ENCODE measurements at places on chromosomes 2 and 18.

GRCh38 chr2:13660231-13660630, 943.5 kb downstream of the TRIB2 start:
- no peak for DNase-seq

GRCh38 chr2:205495819-205496218, 186.5 kb upstream of the NRP2 start:
- no peak for DNase-seq

DNA sequence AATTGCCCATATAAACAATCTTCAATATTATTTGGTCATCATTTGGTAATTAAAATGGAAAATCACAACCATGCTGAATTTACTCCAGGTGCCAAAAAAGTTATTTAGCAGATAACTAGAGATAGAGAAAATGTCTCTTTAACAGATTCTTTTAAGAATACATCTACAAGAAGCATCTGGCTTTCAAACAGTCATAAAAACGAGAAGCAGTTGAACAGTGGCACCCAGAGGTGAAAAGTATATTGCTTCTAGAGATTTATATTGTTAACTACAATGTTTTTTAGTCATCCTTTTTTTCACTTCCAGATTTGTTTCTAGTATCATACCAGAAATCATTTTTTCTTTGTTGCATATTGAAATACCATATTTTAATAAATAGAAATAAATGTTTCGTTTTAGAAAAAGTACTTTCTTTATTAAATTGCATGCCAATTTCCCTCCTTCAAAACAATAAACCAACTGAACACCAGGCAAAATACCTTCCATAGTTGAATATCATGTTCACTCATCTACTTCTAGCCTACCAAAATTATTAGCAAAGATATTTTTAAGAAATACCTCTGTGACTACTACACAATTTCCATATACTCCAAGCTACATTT, 65.4 kb upstream of the HNRNPA3 start:
- DNase-seq = no peak

- DNase-seq = peak; percentile 31
Measured at GRCh38 chr2:235514627-235515363, 21.0 kb downstream of the AGAP1 start.

DNA sequence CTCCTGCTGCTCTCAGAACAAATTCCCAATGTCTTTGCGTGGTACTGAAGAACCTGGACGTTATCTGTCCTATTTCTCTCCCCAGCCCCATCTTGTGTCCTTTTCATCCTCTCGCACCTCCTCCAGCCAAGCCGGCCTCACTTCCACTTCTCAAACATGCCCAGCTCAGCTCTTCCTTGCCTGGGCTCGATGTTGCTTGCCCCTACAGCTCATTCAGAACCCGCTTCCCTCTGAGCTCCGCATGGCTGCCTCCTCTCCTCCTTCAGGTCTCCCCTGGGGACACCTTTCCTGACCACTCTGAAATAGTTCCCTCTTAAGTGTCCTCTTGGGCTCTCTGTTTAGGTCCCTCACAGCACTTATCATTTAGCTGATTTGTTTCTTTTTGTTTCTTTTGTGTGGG, 6.7 kb upstream of the SMARCAL1 start:
- DNase-seq = no peak

- DNase-seq = no peak
Measured at GRCh38 chr2:183034806-183035205, 3.5 kb downstream of the NCKAP1 start.

GRCh38 chr2:189370719-189371118, 70.6 kb upstream of the WDR75 start:
- DNase-seq = no peak

GRCh38 chr2:96523659-96524481, 12.7 kb upstream of the ARID5A start:
- no peak for DNase-seq

- no peak for DNase-seq
Measured at GRCh38 chr18:10138719-10139118, 224.9 kb downstream of the VAPA start.

DNA sequence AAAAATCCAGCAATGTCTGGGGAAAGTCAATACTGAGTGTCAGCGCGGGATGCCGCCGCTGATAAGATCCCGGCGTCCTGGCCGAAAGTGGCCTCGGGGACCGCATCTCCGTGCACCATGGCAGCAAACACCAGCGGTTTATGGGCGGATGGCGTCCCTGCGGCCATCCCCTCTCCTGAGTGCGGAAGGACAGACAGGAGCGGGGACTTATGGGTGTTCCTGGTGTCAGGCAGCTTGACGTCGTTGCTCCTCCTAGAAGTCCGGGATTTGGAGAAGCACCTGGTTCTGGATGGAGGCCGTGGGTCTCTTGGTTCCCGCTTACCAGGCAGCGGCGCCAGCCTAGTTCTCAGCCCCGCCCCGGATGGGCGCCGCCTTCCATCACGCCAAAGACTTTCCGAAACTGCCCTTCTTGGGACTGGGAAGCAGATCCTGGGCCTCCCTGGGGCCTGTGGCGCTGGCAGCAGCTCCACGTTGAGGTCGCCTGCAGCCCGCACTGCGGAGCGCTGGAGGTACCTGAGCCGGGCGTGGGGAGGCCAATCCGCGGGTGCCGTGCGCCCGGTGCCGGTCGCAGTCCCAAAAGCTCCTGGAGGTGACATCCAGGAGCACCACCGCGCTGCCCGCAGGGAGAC, 119.1 kb downstream of the CCDC74A start:
- peak; percentile 45 for DNase-seq
